ENCODE measurements at places on chromosomes 1 and 21.

GRCh38 chr1:65230731-65231481, 78.4 kb upstream of the DNAJC6 start:
- no peak for DNase-seq

GRCh38 chr1:67226688-67227087, 60.4 kb downstream of the IL23R start:
- DNase-seq: no peak

DNA sequence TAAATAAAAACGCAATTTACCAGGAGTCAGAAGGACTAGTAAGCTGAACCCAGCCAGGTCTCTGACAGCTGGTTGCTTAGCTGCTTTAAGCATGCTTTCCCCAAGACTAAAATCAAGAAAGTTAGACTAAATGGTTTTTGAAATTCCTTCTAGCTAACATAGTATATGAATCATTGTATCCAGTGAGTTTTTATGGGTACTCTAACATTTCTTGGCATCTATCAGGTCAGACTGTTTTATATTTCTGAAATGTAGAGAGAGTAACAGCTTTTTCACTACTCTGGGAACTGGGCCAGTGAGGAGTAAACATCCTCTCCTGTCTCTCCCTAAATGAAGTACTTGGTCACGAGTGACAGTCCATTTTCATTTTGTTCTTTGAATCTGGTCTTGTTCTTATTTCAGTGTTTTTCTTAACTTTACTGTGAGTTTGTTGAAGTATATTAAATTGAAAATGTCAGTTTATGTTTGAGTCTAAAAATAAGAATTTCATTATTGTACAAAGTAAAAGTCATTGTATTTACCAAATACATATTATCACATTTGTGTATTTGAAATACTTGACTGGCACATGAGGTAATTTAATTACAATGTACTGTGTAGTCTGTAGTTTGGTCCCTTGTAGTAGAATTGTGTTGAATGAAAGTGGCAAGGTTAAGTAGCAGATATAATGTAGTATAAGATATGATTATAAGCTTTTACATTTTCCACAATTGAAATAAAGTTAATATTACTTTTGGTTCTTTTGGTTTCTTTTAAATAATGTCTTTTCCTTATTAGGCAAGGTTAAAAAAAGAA, 47.6 kb downstream of the PKN2 start:
- no peak for DNase-seq

GRCh38 chr1:48040154-48040553, 43.0 kb upstream of the TRABD2B start:
- no peak for DNase-seq

DNA sequence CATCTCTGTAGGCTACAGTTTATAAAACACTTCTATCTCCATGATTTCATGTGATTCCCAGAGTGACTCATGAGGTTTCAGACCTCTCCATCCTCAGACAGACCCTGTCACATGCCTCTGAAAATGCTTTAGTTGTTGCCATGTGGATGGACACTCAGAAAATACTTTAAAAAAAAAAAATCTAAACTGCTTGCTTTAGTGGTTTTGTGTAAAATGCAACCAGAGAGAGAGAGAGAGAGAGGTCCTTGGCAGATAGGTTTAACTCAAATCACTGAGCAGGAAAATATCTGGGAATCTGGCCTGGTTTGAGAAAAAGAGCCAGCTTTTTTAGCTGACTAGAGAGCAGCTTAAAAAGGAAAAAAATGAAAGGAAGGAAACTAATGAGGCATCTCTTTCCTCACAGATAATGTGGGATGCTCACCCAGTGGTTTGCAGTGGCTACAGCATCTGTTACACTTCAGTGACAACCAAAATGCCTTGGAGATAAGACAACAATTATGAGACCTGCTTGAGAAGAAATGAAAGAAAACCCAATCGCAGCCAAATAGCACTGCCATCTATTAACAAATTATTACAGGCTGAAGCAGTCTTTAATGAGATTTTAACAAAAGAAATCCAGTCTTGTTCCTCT, 54.6 kb upstream of the SYT14 start:
- DNase-seq: no peak

DNA sequence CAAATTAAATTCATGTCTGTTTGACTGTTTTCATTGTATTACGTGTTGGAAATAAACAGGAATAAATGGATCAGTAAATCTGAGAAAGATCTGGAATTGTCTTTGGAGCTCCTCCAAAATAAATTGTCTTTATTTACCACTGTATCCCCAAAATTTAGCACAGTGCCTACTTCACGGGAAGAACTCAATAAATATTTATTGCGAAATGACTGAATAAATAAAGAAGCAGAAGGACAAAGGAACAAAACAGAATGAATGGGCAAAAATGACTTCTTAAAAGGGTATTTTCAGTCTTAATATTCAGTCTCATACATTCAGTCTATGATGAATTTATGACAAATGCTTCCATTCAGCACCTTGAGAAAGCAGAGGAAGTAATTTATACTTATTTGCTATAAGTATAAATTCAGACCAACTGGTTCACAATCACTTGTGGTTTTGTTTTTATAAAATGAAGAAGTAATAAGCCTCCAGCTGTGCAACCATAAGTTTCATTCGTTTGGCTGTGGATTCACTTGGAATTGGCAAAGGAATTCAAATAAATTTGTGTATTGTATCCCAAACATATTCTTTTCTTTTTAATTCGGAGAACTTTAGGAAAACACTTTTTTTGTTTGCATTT, 19.2 kb upstream of the PRKAA2 start:
- no peak for DNase-seq

GRCh38 chr1:46183926-46184557, 7.8 kb upstream of the P3R3URF start:
- no peak for DNase-seq

GRCh38 chr1:46277658-46278373, 25.6 kb downstream of the LRRC41 start:
- DNase-seq: no peak

GRCh38 chr1:94105581-94105952, 15.4 kb downstream of the ABCA4 start:
- DNase-seq: no peak

DNA sequence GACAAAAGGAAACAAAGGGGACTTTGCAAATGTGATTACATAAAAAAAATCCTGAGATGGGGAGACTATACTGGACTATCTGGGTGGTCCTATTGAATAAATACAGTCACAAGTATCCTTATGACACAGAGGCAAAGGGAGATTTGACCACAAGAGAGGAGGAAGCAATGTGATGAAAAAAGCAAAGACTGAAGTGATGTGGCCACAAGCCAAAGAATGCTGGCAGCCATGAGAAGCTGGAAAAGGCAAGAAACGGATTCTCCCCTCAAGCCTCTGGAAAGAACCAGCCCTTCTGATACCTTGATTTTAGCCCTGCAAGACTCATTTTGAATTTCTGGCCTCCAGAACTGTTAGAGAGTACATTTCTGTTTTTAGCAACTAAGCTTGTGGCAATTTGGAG, 36.4 kb downstream of the OLFML2B start:
- DNase-seq: no peak

DNA sequence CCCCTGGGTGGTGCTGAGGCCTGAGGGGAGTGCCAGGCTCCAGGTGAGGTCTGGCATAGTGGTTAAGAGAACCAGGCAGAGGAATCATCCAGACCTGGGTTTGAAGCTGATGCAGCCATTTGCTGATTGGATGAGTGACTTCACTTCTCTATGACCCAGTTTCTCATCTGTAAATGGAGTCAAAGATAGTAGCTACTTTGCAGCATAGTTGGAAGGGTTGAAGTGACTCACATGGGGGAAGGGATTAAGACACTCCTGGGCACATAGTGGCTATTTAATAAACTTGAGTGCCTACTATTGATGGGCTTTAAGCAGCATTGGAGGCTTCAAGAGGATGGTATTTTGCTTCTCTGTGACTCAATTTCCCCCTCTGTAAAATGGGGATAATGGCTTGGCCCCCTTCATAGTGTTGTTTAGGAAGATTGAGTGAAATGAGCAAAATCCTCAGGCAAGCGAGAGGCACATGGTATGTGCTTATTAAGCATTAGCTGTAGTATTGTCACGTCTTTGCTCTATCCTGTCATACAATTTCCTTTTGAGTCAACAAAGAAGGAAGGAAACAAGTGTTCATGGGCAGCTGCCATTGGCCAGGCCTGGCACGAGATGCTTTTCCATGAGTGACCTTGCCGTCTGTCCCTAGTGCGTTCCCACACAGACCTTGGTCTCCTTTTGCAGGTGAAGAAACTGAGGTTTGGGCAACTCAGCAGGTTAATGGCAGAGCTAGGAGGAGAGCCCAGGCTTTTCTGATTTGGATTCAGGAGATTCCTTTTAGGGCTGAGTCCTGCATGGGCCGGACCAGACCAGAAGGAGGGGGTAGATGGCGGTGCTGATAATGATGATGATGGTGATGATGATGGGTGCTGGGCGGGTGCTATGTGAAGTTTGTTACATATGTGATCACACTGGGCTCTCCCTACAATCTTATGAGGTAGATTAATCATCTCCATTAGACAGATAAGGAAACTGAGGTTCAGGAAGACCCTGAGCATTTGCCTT, 131.1 kb upstream of the WNT4 start:
- no peak for DNase-seq

- no peak for DNase-seq
Observed at GRCh38 chr1:184622136-184622823, 132.4 kb downstream of the EDEM3 start.

GRCh38 chr21:34202553-34203372, 129.4 kb downstream of the MRPS6 start:
- no peak for DNase-seq

DNA sequence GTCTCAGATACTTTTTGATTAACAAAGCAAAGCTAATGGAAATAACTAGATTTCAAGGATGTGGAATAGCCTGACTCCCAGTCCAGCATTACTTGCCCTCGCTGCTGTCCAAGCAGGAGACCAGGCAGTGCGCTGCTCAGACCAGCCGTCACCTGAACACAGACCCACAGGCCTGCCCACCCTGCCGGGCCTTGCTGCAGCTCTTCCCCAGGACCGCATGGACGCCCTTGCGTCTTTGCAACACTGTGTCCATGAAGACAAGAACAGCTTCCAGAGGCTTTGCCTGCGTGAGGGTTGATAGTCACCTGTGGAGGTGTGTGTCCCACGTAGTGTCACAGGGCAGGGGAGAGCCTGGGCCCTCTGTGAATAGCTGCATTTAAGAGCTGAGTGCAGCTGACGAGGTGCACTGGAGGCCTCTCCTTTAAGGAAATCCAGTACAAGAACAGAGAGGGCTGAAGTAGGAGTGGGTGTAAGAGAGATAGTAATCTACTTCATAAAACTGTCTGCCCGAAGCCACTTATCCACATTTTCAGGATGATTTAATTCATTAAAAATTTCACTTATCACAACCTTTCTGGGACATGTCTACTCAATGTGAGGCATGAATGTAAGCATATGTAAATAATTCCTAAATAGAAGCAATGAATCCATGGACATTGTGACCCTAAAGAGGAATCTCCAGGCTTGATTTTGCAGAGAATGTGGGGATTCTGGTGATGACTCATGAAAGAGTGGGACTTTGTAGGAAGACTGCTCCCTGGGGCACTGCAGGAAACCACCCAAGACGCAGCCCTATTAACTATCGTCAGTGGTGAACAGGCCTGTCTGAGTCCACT, 176.2 kb upstream of the RAB4A start:
- no peak for DNase-seq

- no peak for DNase-seq
Observed at GRCh38 chr1:116916002-116916401, 6.3 kb downstream of the PTGFRN start.

DNA sequence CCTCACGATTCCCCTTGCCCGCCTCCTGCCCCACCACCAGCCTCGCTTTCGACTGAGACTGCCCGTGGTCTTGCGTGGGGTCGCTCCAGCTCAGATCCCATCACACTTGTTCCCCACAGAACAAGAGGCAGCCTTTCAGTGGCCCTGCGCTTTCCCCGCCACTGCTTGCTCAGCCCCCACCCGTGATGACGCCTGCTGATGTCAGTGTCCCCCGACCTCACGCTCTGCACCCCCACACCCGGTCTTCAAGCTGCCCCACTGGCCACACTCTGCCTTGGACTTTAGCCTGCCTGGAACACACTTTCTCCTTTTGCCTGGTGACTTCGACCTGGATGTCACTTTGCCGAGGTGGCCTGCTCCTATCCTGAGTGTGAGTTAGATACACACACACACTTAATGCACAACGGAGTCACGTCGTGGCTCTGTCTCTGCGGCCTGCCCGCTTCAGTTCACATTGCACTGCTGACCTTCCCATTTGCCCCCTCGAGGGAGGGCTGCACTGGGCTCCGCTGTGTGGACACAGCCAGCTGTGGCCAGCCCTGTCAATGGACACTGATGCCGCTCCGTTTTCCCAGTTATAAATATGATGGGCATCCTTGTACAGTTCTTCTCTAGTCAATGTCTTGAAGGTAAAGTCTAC, 13.0 kb downstream of the AGPAT3 start:
- DNase-seq: no peak

DNA sequence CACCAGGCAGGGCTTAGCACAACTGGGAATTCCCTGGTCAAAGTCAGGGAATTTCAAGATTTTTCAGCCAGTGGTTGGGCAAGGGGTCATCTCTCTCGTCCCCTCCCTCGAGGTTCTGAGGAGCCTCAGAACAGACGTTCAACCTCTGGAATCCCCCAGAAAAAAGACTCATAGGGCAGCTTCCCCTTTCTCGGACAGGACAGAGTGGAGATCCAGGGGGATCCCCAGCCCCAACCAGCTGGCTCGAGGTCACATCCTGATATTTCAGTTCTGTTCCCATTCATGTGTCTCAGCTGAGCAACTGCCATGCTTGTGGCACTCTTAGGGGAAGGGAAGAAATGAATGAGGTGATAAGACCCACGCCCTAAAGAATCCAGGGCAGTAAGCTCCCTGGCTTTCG, 4.9 kb upstream of the LAD1 start:
- no peak for DNase-seq

- no peak for DNase-seq
Observed at GRCh38 chr1:3774276-3774945, 1.9 kb downstream of the SMIM1 start.

DNA sequence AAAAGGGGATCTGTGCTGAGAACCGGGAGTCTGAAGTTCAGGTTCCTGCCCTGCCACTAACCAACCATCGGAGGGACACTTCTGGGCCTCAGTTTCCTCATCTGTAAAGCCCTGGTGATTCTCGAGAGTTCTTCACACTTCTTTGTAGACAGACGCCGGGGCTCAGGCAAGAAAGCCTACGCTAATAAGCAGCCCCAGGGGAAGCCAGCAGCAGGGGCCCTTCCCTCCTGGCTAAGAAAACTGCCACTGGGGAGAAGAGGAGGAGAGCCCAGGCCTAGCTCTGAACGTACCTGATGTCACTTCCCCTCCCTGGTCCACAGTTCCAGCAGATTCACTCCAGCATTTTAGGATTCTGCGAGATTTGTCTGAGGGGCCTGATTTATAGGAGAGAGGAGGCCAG, 76.0 kb downstream of the CAMK2N1 start:
- no peak for DNase-seq

- no peak for DNase-seq
Observed at GRCh38 chr1:29650041-29650400, 413.7 kb downstream of the PTPRU start.

GRCh38 chr21:20875742-20876141, 122.5 kb upstream of the NCAM2 start:
- DNase-seq: no peak

DNA sequence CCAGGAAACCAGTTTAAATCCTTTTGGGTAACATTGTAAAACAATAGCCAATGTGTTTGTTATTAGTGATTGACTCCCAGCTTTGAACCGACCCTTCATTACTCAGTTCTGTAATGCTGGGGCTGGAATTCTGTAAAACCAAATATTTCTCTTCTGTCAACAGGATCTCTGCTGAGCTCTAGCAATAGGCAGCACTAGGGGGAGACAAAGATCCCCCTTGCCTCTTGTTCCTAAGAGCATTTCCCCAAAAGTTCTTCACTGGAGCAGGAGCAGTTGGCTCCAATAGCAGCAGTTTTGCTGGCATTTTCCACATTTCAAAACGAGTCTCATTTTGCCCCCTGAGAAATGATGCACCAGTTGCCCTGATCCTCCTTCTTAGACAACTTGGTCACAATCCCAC, 1671.1 kb downstream of the MRPL39 start:
- DNase-seq: no peak
